HEK293T (cell line): ENCODE measurements at places on chromosomes 1 and 21.

GRCh38 chr1:186420923-186421322, 40.0 kb downstream of the PDC start:
- DNase-seq, result no peak

GRCh38 chr1:214494706-214495105, 56.7 kb downstream of the PTPN14 start:
- no peak for DNase-seq

GRCh38 chr1:244163861-244164510, 112.9 kb downstream of the ZBTB18 start:
- DNase-seq, result no peak

- DNase-seq, result no peak
Measured at GRCh38 chr1:163535807-163536206, 214.1 kb downstream of the NUF2 start.

GRCh38 chr1:41404308-41404761, 43.1 kb downstream of the FOXO6 start:
- no peak for DNase-seq

DNA sequence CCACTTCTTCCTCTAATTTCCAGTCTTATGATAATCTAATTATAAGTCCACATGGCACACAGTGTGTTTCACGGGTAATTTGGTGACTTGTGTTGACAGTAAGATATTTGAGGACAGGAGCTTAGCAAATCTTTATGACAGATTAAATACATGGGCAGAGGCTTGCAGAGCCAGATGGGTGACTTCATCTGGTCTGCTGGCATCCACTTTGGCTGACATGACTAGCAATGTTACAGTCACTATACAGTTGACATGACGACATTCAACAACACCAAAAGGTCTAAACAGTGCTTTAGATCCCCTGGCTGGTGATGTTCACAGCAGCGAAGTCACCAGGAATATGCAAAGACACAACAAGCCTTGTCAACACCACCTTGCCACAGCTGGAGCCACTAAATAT, 147.2 kb downstream of the ETS2 start:
- DNase-seq, result no peak

GRCh38 chr1:208534979-208535378, 290.8 kb upstream of the PLXNA2 start:
- DNase-seq, result no peak

- DNase-seq, result peak; percentile 71
Measured at GRCh38 chr1:240888039-240888786, 276.3 kb upstream of the GREM2 start.

DNA sequence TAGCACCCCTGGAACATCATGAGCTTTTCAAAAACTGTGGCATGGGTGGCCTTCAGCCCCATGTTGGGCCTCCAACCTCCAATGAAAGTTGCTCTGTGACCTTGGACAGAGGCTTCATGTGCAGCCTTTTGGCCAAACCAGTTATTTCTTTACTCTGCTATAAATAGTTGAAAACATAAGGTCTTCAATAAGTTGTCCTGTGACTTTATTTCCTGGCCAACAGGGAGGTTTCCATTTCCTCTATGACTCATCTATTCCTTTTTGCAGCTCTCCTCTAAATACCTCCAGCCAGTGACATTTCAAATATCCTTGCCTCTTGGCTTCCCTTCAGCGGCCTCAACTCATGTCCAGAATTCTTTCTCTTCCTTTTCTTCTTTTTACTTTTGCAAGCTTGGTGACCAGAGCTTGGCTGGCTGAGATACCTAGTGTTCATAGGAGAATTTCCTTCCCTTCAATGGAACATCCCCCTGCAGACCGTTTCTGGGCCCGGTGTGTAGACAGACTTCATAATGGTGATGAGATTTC, 22.7 kb upstream of the TRIM67 start:
- DNase-seq, result no peak

- DNase-seq, result no peak
Measured at GRCh38 chr21:16044676-16045075, 314.9 kb downstream of the USP25 start.

DNA sequence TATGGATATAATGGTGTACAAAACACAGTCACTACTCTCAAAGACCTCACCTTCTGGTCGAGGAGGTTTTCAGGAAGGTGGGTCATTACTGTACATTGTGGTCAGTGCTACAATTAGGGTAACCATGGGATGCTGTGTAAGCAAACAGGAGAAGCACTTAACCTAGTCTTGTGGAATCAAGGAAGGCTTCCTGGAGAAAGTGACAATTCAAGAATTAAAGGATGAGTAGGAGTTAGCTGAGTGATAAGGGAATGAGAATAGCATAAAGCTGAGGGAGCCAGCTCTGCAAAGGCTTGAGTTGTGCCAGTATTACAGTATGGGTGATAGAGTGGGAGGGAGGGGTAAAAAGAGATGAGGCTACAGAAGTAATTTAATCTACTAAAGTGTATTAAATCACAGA, 17.2 kb downstream of the NEXN start:
- DNase-seq, result no peak

GRCh38 chr1:58258082-58258481, 288.4 kb downstream of the OMA1 start:
- DNase-seq, result no peak

- DNase-seq, result no peak
Measured at GRCh38 chr1:244356376-244356775, 95.3 kb downstream of the ADSS2 start.

- no peak for DNase-seq
Measured at GRCh38 chr1:231665101-231665500, 38.5 kb downstream of the DISC1 start.

DNA sequence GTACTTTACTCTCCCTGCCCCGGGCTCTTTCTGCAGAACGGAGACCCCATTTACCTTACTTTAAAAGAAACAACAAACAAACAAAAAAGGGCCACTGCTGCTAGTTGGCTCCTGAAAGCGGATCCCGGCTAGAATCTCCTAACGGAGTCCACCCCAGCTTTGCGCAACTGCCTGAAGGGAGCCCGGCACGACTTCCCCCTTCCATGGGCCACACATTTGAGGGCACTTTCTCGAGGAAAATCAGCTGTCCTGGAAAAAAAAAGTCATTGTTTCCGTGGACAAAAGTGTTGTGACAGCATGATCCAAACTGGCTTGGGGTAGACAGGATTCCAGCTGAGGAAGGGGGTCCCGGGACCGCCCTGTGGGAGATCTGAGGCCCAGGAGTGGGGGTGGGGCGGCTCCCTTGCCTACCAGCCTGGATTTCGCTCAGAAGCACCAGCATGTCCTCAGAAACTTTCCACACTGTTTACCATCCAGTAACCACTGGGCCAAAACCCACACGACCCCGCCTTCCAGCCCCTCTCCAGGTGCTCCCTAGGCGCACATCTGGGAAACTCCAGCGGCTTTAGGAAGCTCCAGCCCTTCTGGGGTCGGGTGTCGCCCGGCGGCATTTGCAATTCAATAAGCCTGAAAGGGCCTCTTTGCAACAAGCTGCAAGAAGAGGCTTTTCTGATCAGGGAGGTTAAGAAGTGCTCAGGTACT, 4.8 kb downstream of the RIPK4 start:
- DNase-seq, result no peak

DNA sequence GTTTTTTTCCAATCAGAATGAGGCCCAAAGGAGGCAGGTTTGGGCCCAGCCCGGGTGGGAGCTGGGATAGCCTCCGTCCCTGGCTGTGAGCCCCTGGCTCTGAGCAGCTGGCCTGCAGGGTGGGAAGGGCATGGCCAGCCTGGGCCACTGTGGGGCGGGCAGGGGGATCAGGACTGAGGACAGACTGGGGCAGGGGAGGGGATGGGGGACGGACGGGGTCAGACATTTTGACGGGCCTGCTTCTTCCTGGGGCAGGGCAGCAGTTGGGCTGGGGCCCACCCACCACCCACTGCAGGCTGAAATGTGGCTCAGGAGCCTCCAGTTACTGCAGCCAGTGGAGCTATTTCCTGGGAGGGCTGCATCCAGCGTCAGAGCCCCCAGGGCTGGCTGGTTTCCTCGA, 2.5 kb upstream of the SLC6A9 start:
- DNase-seq, result no peak

GRCh38 chr1:158579733-158580132, at the start of gene OR10X1:
Gene OR10X1, minus strand, starts transcription at chr1:158579899. Its CDS starts 0 bp downstream, at chr1:158579899.
- DNase-seq, result no peak

DNA sequence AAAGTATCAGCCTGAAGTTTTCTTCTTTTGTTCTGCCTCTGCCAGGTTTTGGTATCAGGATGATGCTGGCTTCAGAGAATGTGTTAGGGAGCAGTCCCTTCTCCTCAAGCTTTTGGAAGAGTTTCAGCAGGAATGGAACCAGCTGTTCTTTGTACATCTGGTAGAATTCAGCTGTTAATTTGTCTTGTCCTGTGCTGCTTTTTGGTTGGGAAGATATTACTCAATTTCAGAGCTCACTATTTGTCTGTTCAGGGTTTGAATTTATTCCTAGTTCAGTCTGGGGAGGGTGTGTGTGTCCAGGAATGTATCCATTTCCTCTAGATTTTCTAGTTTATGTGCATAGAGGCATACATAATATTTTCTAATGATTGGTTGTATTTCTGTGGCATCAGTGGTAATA, 12.8 kb downstream of the ZNF678 start:
- no peak for DNase-seq

- no peak for DNase-seq
Measured at GRCh38 chr1:30129001-30129408, 594.4 kb downstream of the MATN1 start.

GRCh38 chr1:211198111-211198510, 61.1 kb upstream of the RCOR3 start:
- DNase-seq, result no peak

- DNase-seq, result no peak
Measured at GRCh38 chr1:229709500-229710013, 83.5 kb downstream of the URB2 start.

- no peak for DNase-seq
Measured at GRCh38 chr21:24825348-24825747, 781.9 kb downstream of the MRPL39 start.

DNA sequence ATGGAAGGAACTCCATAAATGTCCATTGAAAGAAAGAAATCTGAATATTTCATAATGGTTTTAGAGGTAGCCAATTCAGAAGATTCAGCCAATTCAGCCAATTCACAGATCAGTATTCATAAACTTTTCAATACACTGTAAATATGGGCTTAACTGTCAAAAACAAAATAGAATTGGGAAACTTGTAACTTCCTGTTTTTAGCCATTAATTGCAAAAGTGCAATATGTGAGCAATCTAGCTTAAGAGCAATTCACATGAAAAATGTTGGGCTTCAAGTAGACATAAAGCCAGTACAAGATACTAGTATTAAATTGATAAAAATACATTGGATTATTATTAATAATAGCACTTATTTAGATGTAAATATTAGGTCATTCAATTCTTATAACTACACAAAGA, 27.5 kb upstream of the PLPPR4 start:
- DNase-seq, result no peak

- DNase-seq, result no peak
Measured at GRCh38 chr1:108590957-108591356, 31.1 kb downstream of the EEIG2 start.

DNA sequence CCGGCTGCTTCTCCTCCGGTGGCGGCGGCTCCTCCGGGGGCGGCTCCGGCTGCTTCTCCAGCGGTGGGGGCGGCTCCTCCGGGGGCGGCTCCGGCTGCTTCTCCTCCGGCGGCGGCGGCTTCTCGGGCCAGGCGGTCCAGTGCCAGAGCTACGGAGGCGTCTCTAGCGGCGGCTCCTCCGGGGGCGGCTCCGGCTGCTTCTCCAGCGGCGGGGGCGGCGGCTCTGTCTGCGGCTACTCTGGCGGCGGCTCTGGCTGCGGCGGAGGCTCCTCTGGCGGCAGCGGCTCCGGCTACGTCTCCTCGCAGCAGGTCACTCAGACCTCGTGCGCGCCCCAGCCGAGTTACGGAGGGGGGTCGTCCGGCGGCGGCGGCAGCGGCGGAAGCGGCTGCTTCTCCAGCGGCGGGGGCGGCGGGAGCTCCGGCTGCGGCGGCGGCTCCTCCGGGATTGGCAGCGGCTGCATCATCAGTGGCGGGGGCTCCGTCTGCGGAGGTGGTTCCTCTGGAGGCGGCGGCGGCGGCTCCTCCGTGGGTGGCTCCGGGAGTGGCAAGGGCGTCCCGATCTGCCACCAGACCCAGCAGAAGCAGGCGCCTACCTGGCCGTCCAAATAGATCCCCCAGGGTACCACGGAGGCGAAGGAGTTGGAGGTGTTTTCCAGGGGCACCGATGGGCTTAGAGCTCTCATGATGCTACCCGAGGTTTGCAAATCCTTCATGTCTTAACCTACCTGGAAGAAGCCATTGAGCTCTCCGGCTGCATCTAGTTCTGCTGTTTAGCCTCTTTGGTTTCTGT, 2.0 kb downstream of the LORICRIN start:
- peak; percentile 54 for DNase-seq

DNA sequence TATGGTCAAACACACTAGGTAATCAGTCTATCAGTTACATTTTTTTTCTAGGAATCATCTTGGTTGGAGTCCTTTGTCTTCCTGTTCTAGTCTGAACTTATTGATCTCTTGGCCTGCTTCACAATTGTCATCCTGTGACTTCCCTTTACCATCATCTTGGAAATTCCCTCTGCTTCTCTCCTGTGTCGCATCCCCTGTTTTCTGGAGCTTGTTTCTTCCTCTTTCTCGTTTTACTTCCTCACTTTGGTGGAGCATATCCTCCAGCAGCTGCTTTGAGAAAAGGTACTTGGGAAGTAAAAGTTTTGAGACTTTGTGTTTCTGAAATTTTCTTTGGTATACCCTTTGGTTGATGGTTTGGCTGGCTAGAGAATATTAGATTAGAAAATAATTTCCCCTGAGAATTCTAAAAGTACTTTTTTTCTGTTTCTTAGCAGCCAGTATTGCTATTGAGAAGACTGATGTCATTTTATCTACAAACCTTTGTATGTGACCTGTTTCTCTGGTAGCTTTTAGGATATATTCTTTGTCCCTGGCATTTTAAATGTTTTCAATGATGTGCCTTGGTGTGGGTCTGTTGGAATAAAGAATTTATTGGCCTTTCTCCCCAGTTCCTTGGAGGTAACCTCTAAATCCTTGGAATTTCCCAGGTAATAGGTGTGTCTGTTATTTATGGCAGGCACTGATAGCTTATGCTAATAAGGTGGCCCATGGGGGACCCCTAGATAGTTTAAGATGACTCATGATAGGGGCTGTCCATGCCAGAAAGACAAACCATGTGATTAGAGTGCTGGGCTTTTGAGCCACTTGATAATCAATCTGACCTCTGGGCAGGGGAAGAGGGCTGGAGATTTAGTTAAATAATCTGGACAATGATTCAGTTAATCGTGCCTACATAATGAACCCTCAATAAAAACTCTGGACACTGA, 6.1 kb upstream of the MYCL start:
- DNase-seq, result no peak

GRCh38 chr1:36753451-36753850, 270.7 kb upstream of the CSF3R start:
- no peak for DNase-seq

GRCh38 chr21:16418226-16418625, 688.4 kb downstream of the USP25 start:
- DNase-seq, result no peak

- no peak for DNase-seq
Measured at GRCh38 chr1:167772436-167772835, 50.7 kb downstream of the MPZL1 start.

DNA sequence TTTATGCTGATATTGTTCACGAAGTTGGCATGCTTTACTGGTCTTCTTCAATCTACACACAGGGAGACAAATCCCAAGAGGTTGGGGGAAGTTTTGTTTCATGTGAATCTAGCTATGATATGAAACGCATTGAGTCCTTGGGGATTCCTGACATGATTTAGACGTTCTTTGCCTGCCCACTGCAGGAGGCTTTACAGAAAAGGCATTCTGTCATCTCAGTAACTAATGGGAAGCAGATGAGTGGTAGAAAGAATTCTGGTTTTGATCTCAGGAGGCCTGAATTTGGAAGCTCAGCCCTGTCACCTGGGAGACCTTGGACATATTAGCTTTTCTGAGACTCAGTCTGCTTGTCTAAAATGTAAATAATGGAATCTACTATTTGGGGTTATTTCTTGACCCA, 383.0 kb upstream of the NFIA start:
- no peak for DNase-seq
